ENCODE measurements at places on chromosomes 6 and 20.

GRCh38 chr20:4929686-4930397 is 71.5 kb downstream of the SLC23A2 start:
- no peak for DNase-seq

GRCh38 chr20:56773749-56774148 is 144.6 kb downstream of the TFAP2C start:
- DNase-seq = no peak

DNA sequence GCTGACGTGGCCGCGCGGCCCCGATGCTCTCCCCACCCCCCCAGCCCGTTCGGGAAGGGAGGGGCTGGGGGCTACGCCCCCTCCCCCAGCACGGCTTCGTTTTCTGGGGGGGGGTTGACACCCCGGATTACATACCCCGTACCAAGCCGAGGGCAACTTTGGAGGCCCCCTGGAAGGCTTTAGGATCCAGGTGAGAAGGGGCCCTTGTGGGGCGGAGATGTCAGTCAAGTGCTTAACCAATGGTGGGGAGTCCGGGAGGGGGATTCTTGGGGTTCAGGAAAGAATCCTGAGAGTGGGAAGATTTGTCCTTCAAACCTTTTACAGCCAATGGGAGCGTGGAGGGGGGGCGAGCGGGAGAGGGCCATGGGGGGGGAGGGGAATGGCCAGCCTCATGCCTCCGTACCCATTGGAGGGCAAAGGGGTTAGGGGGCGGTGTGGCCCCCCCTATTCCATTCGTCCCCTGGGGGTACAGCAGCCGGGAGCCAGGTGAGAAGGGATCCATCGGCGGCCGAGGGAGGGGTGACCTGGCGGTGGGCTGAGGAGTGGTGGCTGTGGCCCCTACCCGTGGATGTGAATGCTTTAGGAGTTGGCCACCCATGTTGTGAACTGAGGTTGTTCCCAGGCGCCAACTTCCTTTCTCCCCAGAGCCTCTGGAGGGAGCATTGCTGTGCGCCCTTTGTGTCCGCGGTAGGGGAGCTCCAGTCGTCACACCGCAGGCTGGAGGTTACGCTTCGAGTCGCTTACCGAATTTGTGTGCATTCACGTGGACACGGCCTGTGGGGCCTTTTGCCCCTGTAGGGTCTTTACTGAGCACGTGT is 682 bp downstream of the BRD2 start:
- DNase-seq = peak; percentile 76

DNA sequence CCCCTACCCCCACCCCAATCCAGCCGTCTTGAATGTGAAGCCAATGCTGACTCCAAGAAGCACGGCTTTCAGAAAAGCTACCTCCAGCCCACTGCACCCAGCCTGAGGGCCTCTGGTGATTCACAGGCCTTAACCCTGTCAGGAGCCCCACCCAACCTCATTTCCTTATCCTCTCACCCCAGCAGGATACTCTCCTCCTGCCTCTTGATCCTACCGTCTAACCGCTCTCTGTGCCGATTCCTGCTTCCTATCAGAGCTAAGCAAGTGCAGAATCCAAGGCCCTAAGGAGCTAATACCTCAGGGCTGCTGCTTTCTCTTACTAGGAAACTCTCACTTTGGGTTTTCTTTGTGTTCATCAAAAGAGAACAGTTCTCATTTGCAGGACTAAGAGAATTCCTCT is 47.2 kb downstream of the TRERF1 start:
- DNase-seq = no peak

- DNase-seq = no peak
Observed at GRCh38 chr20:44495802-44496481, 20.3 kb downstream of the TTPAL start.

- DNase-seq = peak; percentile 89
Observed at GRCh38 chr6:14799928-14800327, 445.9 kb upstream of the JARID2 start.

DNA sequence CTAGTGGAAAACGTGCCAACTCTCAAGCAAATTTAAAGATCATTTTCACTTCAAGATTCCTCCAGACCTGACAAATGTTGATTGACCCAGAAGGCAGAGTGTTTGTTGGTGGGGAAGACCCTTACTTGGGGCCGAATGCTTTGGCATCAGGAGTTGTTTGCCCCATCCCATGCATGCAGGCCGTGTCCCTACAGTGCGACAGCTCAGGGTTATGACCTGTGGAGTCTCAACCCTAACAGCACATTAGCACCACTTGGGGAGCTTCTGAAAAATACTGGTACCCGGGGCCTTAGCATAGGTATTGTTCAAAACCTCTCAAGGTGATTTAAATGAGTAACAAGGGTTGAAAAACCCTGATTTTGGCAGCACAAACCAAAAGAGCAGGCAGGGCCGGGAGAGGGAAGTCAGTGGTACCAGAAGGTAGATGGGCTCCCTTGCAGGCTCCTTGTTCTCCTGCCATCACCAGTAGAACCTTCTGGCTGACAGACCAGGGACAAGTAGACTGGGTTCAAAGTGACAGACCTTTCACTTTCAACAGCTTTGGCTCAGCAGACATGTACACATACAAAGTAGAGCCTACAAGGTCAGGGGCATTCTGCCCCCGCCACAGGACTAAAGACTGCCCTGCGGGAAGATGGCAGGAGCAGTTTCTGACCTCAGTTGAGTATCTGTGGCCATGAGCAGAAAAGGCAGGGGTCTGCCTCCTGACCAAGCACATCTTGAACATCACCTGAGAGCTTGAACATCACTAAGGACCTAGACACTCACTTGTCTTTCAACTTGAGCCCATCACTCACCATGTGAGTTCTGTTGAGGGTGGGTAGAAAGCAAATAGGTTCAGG is 39.6 kb downstream of the PLCG1 start:
- DNase-seq = no peak

GRCh38 chr6:146805546-146806325 is 207.0 kb downstream of the ADGB start:
- no peak for DNase-seq

- no peak for DNase-seq
Observed at GRCh38 chr20:44768854-44769480, 23.3 kb downstream of the KCNK15 start.

- no peak for DNase-seq
Observed at GRCh38 chr20:7178004-7178403, 410.5 kb downstream of the BMP2 start.

GRCh38 chr6:148042536-148042935 is 300.1 kb upstream of the SASH1 start:
- no peak for DNase-seq

- no peak for DNase-seq
Observed at GRCh38 chr6:110735666-110736065, 79.6 kb downstream of the CDK19 start.

DNA sequence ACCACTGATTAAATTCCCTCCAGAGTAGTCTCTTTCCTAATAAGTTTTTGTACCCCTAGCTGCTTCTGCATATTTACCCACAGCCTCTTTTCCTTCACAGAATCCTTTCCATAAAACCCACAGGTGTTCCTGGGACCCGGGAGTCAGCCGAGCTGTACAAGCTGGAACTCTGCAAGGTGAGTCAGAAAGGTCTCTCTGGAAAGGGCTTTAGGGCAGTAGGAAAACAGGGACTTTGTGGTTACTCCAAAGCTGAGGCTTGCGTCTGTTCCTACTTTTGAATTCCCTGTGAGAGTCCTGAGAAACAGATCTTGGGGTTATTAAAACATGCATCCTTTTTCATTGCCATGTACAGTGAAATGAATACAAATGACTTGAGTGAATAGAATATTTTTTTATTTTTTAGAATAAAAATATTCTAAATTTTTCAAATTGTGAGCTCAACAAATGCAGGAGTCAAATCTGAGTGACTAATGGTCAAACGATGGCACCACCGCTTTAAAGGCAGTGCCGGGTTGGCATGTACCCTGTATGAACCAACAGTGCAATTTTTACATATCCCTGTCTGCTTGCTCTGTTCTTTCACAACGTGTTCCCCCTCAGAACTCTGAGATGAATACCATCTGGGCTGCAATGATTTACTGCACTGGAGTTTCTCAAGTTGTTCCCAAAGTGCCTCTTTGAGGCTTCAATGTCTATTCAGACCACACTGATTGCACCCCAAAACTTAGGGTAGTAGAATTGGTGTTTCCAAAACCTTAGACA is 78.4 kb downstream of the GFRAL start:
- DNase-seq = no peak

DNA sequence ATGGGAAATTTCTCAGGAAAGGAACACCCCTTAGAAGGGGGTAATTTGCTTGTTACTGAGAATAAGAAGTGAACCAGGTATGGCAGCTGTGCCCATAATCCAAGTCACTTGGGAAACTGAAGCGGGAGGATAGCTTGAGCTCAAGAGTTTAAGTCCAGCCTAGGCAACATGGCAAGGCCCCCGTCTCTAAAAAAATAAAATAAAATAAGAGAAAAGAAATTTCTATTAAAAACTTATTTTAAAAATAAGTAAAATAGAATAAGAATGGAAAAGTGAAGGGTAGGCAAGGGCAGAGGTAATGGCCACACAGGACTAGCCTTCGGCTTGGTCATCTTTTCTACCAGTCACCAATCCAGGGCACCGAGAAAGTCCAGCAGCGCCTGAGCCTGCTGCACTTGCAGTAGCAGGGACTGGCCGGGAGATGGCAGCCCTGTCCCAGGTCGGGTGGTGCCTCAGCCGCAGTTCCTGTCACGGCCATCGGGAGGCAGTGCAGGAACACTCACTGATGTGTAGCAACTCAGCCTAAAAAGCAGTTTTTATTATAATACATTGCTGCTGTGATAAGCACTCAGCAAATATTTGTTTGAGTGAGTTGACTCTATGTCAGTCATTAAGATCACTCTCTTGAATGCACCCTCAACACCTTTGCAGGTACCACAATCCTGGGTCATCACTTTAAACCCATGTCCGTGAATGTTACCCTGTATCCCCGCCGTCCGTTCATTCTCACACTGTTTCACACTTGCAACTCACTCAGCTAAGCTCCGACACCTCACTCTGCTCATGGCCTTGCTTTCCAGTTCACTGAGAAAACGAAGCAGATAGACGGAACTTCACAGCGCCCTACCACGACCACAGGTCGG is 23.2 kb upstream of the GCM1 start:
- DNase-seq = peak; percentile 72

DNA sequence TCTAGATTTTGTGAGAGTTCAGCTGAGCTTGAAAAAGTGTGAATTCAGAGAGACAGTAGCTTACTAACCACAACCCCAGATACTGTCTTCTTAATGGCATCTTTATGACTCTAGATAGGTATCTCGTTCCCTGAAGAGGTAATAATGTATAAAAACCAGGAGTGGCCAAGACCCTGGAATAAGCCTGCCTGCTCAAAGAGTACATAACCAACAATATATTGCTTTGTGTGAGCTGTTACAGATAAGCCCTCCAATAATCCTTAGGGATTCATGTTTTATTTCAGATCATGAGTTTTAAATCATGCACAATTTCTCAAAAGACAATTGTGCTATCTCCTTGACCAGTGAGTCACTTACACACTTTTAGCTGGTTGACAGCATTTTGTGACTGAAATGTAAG is 327.8 kb upstream of the ADGRB3 start:
- peak; percentile 83 for DNase-seq

DNA sequence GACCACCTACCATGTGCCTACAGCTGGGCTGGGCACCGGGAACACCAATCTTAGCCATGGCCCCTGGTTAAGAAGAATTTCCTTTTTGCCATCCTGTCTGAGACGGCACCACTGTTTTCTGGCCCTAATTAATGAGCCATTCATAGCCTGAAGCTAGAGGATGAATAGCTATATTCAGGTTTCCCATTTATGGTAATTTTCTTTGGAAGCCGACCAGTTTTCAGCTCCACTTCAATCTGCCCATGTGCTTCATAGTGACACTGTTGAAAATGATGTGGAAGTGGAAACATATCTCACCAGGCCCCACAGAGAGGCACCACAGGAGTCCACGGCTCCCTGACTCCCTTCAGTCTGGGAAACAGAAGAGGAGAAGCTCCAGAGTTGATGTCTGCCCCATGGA is 22.6 kb upstream of the ULBP3 start:
- no peak for DNase-seq

DNA sequence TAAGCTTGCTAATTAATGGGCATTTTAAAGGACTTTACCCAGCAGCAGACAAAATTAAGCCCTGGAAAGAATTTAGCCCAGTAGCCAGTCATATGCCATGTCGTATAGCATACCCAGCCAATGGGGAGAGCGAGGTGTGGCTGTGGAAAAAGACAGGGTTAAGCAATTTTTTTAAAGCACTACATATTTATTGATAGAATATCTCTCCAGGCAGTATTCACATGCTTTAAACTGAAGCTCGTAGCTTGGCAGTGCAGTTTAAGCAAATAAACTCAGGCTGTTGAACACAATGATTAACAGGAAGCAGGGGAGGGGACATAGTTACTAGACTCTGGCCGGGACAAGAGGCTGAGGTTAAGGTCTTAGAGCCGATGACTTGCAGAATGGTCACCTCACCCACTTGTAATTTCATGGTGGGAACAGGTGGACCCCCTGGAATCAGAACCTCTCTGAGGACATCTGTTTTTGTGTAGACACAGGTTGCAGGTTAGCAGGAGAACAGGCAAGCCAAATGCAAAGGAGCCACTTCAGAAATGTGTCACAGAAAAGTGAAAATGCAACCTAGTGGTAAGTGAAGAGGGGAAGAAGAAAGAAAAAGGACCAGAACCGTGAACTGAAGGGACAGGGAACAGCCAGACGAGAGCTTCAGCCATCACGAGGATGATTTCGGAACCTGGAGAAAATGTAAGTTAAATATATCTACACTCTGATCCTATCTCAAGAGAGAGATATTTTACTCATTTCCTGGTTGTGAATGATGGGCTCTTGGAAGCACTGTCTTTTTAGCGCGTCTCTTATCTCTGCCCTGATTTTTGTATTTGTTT is 7.2 kb downstream of the GCNT2 start:
- no peak for DNase-seq
